ENCODE measurements at places on chromosomes 6 and 20.
A peak's percentile ranks its signal among the peaks of the same experiment; 100 is the strongest.

GRCh38 chr6:132400555-132400882 is 756 bp downstream of the MOXD1 start:
- peaks cover 72% of the 10 kb centered on the region for H3K27me3 ChIP-seq
- no peak for DNase-seq
- peaks cover 8% of the 10 kb centered on the region for H3K4me1 ChIP-seq
- H3K36me3 ChIP-seq, result no peaks in the 10 kb centered on the region
- H3K27ac ChIP-seq, result no peak overlapping the region
- H3K4me3 ChIP-seq, result no peak overlapping the region

GRCh38 chr6:45970326-45970725 is 45.3 kb downstream of the CLIC5 start:
- H3K36me3 ChIP-seq, result no peaks in the 10 kb centered on the region
- H3K27ac ChIP-seq, result no peak overlapping the region
- H3K4me1 ChIP-seq, result peaks cover 3% of the 10 kb centered on the region
- no peak overlapping the region for H3K4me3 ChIP-seq

- no peaks in the 10 kb centered on the region for H3K27me3 ChIP-seq
- no peak overlapping the region for H3K4me3 ChIP-seq
- peak overlapping the region; percentile 44 for H3K27ac ChIP-seq
- peaks cover 80% of the 10 kb centered on the region for H3K36me3 ChIP-seq
These were observed 152.8 kb downstream of the NFATC2 start for GRCh38 chr20:51389543-51390264.

DNA sequence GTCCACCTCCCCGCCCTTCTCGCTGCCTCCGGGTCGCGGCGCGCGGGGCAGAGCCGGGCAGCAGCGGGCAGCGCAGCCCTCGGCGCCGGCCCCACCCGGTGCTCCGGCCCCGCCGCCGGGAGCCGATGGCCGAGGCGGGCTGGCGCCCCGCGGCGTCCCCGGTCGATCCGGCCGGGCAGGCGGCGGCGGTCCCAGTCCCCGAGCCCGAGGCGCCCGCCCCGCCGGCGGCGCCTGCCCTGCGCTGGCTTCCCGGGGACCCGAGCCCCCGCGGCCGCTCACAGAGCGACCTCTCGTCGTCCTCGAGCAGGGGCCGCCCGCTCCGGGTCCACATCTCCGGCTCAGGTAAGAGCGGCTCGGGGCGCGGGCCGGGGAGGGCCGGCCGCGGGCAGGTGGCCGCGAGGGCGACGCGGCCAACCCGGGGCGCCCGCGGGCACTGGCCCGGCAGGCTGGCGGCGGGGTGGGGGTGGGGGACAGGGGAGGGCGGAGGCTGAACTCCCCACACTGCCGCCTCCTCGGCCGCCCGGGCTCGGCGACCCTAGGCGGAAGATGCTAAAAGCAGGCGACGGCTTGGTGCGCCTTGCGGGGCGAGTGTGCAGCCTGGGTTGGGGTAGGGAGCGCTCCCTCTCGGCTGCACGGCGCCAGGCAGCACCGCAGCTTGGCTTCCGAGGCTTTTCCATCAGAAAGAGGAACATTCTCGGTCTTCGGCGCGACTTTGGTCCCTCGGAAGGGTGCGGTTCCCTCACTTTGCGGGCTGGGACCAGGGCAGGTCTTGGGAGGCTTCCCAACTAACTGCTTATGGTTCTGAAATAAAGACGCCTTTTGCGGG is 25.6 kb upstream of the FUCA2 start:
- peak overlapping the region; percentile 80 for H3K4me3 ChIP-seq
- H3K4me1 ChIP-seq, result peaks cover 39% of the 10 kb centered on the region
- peak overlapping the region; percentile 64 for H3K27ac ChIP-seq
- no peaks in the 10 kb centered on the region for H3K27me3 ChIP-seq

- H3K4me3 ChIP-seq, result peak overlapping the region; percentile 74
- H3K27ac ChIP-seq, result peak overlapping the region; percentile 6
- peaks cover 18% of the 10 kb centered on the region for H3K4me1 ChIP-seq
- no peak for DNase-seq
These were observed 25.2 kb downstream of the GPX6 start for GRCh38 chr6:28490205-28490890.

DNA sequence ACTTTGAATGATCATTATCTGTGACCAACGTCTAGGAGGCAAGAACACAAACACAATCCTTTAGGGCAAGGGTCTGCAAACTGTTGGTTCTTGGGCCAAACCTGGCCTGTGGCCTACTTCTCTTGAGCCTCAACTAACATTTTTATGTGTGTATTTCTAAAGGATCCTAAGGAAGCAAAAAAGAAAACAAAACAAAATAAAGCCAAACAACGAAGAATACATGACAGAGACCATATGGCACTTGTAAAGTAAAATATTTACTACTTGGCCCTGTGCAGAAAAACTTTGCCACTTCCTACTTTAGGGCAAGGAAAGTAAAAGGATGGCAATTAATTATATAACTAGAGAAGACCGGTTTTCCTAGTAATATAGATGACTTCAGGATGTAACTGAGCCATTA is 1056.2 kb downstream of the EPHA7 start:
- no peaks in the 10 kb centered on the region for H3K27me3 ChIP-seq
- no peak overlapping the region for H3K27ac ChIP-seq
- H3K36me3 ChIP-seq, result no peaks in the 10 kb centered on the region
- no peak for DNase-seq
- H3K4me3 ChIP-seq, result no peak overlapping the region

- H3K27me3 ChIP-seq, result no peaks in the 10 kb centered on the region
- no peaks in the 10 kb centered on the region for H3K36me3 ChIP-seq
- no peak overlapping the region for H3K27ac ChIP-seq
- no peak overlapping the region for H3K4me3 ChIP-seq
These were observed 35.6 kb downstream of the CNKSR3 start for GRCh38 chr6:154474648-154475428.

- H3K27ac ChIP-seq, result no peak overlapping the region
- H3K27me3 ChIP-seq, result peaks cover 10% of the 10 kb centered on the region
- no peak overlapping the region for H3K4me3 ChIP-seq
- no peaks in the 10 kb centered on the region for H3K4me1 ChIP-seq
- H3K36me3 ChIP-seq, result no peaks in the 10 kb centered on the region
These were observed 26.4 kb upstream of the RFPL4B start for GRCh38 chr6:112320561-112321318.

GRCh38 chr20:63527184-63527583 is 6.6 kb downstream of the PPDPF start:
- DNase-seq, result no peak
- H3K27me3 ChIP-seq, result no peaks in the 10 kb centered on the region
- peaks cover 23% of the 10 kb centered on the region for H3K36me3 ChIP-seq
- peaks cover 2% of the 10 kb centered on the region for H3K4me1 ChIP-seq

DNA sequence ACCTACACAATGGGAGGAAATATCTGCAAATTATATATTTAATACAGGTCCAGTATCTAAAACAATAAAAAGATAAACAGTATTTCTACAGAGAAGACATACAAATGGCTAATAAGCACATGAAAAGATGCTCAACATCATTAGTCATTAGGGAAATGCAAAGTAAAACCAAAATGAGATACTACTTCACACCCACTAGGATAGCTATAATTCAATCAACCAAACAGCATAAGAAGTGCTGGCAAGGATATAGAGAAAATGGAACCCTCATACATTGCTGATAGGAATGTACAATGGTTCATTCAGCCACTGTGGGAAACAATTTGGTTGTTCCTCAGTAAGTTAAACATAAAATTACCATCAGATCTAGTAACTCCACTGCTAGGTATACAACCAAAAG is 48.7 kb downstream of the NUDT3 start:
- no peak overlapping the region for H3K4me3 ChIP-seq
- peaks cover 10% of the 10 kb centered on the region for H3K36me3 ChIP-seq
- H3K27me3 ChIP-seq, result no peaks in the 10 kb centered on the region
- H3K4me1 ChIP-seq, result peaks cover 15% of the 10 kb centered on the region

- no peak for DNase-seq
- no peaks in the 10 kb centered on the region for H3K36me3 ChIP-seq
- no peak overlapping the region for H3K27ac ChIP-seq
- no peaks in the 10 kb centered on the region for H3K27me3 ChIP-seq
- H3K4me1 ChIP-seq, result no peaks in the 10 kb centered on the region
These were observed 316.1 kb downstream of the TAF4 start for GRCh38 chr20:61749406-61750075.

GRCh38 chr20:44886828-44887227 is 1.3 kb downstream of the YWHAB start:
- H3K36me3 ChIP-seq, result peaks cover 46% of the 10 kb centered on the region
- H3K4me3 ChIP-seq, result peak overlapping the region; percentile 97
- H3K27me3 ChIP-seq, result peaks cover 1% of the 10 kb centered on the region
- H3K4me1 ChIP-seq, result peaks cover 58% of the 10 kb centered on the region
- DNase-seq, result no peak
- peak overlapping the region; percentile 89 for H3K27ac ChIP-seq

DNA sequence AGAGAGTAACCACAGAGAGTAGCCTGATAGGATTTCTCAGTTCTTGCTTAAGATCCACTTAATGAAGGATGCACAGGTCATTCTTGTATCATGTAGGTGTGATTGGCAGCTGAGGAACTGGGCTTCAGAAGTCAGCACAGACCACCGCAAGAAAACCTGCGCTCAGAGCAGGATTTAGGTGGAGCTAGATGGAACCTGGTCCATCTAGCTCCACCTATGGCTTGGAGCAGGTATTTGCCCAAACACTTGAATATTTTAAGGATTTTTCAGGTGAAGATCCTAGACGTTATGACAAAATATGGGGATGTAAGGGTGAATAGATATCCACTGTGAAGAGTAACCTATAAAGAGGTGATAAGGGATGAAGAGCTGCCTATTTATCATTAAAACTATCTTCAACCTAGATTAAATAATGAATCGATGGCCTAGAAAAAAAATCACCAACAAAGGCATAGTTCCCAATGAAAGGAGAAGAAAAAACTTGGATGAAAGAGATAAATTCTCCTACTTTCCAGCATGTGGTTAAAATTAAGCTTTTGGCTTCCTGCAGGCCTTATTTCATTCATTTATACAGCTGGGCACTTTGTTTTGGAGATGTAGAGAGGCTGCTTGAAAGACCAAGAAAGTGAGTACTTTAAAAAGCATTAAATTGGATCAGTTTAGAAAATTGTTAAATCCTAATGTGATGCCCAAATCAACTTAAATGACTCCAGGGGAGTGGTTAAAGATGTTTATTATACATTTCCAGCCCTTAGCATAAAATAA is 778.4 kb upstream of the GJE1 start:
- H3K27me3 ChIP-seq, result no peaks in the 10 kb centered on the region
- H3K27ac ChIP-seq, result no peak overlapping the region
- DNase-seq, result no peak
- H3K36me3 ChIP-seq, result no peaks in the 10 kb centered on the region
- H3K4me3 ChIP-seq, result no peak overlapping the region
